ENCODE measurements at places on chromosomes 16 and 17.

DNA sequence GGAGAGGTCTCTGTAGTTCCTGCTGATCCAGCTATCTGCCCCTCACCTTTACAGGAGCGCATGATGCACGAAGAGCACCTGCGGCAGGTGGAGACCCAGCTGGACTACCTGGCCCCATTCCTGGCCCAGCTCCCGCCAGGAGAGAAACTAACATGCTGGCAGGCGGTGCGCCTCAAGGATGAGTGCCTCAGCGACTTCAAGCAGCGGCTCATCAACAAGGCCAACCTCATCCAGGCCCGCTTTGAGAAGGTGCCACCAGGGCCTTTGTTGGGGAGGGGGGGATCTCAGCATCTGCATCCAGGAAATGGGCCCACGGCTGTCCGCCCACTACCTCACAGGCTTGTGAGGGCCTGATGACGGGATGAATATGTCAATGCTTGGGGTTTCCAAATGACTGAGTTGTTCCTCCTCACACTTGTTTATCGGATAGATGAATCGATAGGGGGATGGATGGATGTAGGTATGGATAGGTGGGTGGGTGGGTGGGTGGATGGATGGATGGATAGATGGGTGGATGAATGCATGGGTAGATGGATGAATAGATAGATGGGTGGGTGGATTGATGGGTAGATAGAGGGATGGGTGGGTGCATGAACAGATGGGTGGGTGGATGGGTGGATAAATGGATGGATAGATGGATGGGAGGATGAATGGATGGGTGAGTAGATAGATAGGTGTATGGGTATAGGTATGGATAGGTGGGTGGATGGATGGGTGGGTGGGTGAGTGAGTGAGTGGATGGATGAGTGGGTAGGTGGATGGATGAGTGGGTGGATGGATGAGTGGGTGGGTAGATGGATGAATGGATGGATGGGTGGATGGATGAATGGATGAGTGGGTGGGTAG lies 7.0 kb upstream of the KATNB1 start:
- no peak for ATAC-seq

DNA sequence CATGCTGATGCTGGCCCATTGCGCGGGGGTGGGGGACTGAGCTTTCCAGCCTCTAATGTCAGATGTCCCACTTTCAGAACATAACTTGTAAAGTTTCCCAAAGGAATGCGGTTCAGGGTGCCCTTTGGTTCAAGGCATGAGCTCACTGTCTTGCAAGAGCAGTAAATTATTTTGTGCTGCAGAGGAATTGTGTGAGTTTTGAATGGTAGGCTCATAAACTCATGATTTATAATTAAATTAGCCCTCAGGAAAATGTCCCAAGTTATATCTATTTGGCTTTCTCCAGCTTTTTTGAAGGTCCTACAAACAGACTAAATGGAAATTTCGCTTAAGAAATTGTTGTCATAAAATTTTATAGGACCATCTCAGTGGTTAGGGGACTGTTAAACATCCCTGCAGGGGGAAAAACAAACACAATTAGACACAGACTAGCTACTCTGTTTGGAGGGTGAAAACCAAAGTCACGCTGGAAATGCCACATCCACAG lies 321.8 kb downstream of the HS3ST3B1 start:
- no peak for ATAC-seq

DNA sequence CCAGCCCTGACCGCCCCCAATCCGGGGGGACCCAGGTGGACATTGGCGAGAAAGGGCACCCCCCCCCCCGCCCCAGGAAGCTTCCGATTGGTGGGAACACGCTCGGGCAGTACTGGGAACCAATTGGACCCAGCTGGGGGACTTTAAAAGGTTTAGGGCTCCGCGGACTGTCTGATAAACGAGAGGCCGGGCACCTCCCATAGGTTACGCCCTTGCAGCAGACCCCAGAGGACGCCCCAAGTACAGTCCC lies 245 bp downstream of the TMEM256 start:
- ATAC-seq, result no peak

DNA sequence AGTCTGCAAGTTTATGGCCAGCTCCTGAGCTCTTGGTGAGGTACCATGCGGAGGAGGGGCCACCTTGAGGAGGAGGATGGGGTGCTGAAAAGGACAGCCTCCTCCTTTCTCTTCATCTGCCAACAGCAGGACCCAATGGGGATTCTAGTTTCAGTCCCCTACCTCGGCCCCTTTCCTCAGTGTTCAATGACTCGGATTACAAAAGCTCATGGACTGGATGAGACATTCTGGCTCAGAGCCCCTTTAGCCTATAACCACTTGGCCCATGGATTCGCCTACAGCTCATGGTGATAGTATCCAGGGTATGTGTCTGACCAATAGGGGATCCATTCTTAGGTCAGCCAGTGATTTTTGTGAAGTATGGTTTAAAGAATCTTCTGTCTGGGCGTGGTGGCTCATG lies 8.5 kb upstream of the PIK3R6 start:
- no peak for ATAC-seq

DNA sequence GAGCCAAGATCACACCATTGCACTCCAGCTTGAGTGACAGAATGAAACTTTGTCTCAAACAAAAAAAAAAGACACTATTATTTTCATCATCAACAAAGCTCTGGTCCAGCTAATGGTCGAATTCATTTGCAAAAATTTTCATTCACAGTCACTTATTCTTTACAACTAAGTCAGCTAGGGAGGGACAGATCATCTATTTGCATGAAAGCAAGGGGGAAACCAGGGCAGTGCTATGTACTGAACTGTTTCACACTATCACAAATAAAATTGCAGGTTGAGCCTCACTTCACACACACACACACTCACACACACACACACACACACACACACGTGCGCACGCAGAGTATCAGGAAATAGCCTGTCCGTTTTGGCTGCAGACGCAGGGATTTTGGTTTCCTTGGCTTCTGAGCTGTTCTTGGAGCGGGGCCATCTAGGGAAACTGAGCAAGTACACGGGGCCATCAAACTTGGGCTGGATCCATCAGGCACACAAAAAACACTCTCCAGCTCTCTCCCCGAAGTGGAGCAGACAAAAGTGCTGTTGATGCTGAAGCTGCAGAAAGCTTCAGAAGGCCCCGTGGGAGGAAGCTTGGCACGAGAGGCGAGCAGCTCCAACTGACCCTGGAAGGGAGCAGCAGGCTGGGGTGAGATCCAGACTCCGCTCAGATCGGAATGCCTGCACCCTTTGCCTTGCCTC lies 44.3 kb upstream of the HELZ start:
- ATAC-seq, result no peak

DNA sequence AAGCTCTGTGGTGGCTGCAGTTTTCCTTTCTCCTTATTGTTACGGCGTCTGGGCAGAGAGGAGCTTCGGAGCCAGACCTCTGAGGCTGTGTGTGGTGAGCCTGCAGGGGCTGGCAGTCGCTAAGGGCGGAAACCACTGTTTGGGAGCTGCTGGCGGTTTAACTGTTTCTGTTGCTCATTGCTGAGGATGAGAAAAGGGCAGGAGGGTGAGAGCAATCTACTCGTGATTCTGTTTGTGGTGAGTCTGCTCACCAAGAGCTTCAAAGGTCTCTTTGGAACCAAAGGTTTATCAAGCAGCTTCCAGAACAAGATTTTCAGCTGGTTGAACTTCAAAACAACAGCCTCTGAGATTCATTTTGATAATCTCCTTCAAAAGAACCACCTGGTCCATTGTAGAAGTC lies 143.9 kb downstream of the ANKFN1 start:
- ATAC-seq, result peak; percentile 24

DNA sequence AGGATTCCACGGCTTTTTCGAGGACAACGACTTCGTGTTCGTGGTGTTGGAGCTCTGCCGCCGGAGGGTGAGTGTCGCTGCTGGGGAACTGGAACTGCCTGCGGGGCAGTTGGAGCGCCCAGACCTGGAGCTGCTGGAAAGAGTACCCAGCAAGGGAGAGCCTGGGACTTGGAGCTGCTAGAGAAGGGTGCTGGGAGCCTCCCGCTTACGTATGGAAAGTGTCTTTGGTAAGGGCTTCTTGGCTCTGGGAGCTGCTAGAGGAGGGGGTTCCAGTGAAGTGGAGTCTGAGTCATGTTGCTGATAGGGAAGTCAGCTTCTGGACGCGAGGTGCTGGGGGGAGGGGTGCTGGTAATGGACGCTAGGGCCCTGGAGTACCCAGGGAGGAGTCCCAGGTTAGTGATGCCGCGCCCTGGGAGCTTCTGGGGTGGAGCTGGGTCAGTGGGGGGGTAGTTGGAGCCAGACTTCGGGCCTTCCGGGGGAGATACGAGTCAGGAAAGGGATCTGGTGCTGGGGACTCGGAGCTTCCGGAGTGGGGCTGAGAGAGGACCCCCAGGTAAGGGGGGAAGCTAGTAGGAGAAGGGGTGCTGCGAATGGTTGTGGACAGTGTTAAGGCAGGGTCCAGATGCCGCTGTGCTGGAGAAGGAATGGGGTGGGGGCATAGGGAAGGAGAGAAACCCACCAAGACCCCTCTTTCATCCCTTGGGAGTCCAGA lies 741 bp downstream of the PLK1 start:
- no peak for ATAC-seq

DNA sequence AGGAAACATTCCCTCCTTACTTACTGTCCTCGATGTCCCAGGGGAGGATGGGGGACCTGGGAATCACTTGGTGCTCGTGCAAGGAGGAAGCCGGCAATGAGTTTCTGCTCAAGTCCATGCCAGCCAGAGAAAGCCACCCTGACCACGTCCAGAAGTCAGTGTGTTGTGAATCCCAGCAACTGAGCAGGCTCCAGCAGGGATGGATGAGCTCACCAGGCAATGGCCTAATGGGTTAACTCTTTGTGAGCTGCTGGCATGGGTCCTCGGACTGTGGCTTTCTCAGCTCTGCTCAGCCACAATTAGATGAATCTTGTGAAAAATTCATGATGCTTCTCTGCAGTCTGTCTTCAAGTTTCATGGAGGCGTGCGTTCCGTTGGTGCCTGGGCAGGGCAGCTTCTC lies at the start of gene PIRT:
PIRT (minus strand) TSS at position 167 of the 400 bp plus-strand sequence. CDS start 12,442 bp downstream, outside the sequence.
- ATAC-seq, result no peak

GRCh38 chr17:73192894-73193701 lies at the start of gene COG1:
TSS of gene COG1 (plus strand) at chr17:73193055. CDS start at chr17:73193070, 15 bp downstream.
- ATAC-seq, result peak; percentile 82

- no peak for ATAC-seq
Observed at GRCh38 chr17:61261001-61261637, 138.5 kb upstream of the TBX2 start.

DNA sequence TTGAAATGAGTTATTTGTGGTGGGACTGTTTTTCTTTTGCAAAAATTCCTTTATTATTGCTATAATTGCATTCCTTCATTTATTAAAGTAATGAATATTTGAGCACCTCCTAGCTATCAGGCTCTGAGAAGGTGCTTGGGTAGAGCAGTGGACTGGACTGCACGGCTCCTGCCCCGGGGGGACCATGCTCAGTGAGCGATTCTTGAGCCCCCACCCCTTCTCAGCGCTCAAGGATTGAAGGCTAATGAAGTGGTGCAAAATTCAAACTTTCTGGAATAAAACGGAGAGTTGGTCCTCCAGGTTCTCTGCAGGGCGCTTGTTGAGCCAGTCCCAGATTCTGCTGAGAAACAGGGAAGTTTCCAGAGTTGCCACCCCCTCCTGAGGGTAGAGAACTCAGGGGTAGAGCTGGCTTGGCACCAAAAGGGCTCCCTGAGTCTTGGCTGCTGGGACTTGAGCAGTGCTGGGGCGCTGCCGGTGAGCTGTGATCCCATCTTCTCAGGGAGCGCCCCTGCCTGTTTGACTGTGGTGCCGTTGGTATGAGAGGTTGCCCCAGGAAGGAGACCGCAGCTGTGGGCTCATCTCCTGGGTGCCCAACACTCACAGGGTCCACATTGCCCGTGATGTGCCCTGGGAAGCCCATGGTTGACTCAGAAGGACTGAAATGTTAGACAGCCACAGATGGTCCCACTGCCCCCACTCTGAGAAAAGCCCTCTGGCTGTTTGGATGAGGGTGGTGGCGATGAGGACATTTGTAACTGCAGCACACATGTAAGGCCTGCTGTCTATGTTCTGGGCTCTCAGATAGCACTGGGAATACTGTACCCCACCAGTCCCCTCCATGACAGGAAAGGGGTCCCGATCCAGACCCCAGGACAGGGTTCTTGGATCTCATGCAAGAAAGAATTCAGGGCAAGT lies 20.0 kb downstream of the KSR1 start:
- ATAC-seq, result no peak

DNA sequence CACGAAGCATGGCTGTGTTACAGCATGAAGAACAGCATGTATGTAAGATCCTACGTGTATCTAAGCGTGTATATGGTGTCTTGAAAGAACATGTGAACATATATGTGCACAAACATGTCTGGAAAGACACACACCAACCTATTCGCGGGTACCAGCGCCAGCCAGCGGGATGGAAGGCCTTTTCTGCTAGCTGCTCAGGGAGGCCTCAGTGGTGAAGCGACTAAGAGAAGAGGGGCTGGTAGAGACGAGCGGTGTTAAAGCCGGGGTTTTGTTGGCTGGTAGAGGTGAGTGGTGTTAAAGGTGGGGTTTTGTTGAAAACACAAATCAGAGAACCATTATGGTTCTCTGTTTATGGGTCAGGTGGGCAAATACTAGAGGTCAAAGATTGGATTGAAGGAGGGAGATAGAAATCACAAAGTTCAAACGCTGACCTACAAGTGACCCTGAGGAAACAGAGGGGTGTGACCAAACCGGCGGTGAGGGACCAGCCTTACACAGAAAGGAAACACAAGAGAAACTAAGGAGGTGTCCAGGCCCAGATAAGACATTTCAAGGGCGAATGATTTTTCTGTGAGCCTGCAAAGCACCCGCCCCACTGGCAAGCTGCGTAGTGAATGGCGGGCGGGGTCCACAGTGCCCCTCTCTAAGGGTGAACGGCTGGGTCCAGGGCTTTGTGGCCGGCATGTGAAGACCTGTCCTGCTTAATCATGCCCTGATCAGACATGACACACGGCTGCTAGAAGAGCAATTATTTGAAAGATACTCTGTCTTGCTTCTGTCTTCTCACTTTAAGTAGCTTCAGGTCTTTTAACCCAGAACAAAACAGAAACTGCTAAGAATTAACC lies 8.1 kb downstream of the ZCCHC14 start:
- no peak for ATAC-seq

- ATAC-seq, result no peak
Observed at GRCh38 chr17:48720266-48721008, 1.9 kb downstream of the PRAC1 start.

DNA sequence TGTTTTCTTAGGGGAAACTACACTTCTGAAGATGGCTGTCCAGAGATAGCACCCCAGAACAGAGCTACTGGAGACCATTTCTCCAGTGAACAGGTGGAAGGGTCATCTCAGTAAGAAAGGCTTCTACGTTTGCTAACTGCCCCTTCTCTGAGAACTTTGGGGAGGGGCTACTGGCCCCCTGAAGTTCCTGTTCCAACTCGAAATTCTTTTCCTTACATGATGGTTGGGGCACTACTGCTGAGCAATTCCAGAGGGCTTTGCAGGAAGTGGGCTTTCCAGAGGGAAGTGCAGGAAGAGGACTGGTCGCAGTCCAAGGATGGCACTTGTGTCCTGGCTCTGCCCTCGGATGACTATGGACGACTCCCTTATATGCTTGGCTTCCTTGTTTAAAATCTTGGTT lies 31.2 kb downstream of the TOM1L2 start:
- ATAC-seq, result no peak

GRCh38 chr17:19448341-19449268 lies 37.6 kb downstream of the RNF112 start:
- no peak for ATAC-seq

GRCh38 chr17:957856-958421 lies 21.6 kb downstream of the NXN start:
- ATAC-seq, result no peak

- no peak for ATAC-seq
Observed at GRCh38 chr16:85639529-85640253, 26.6 kb downstream of the GSE1 start.
